GM19239 (cell line): ENCODE measurements at places on chromosomes 1 and 21.

DNA sequence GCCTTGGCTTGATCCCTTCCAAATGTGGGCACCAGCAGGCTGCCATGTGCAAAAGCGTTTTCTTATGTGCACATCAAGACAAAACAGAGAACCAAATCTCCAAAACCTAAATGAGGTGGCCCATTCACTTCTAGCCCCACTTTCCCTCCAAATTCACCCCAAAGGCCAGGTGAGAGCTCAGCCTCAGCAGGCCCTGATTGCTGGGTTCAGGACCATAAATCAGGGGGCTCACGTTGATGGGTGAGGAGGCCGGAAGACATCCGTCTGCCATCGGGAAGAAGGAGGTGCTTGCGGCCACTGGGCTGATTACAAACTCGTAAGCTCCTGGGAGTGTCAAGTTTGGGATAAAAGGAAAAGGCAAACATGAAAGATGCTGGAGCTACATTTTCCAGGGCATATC lies 86.7 kb upstream of the CLDN14 start:
- DNase-seq: no peak

- peak; percentile 32 for DNase-seq
Observed at GRCh38 chr1:223628233-223629125, 37.0 kb downstream of the CAPN8 start.

- DNase-seq: no peak
Observed at GRCh38 chr1:64834734-64835133, 89.9 kb downstream of the RAVER2 start.

- no peak for DNase-seq
Observed at GRCh38 chr1:25011275-25011674, 81.2 kb upstream of the RUNX3 start.

- no peak for DNase-seq
Observed at GRCh38 chr1:154925335-154926170, 11.0 kb downstream of the PMVK start.

GRCh38 chr1:20361401-20361800 lies 70.7 kb downstream of the VWA5B1 start:
- DNase-seq: no peak

- DNase-seq: no peak
Observed at GRCh38 chr1:238960071-238960470, 426.3 kb upstream of the CHRM3 start.

- DNase-seq: no peak
Observed at GRCh38 chr1:2128189-2128901, 66.2 kb downstream of the FAAP20 start.

- no peak for DNase-seq
Observed at GRCh38 chr1:51320967-51321923, 9.1 kb downstream of the TTC39A start.

- DNase-seq: no peak
Observed at GRCh38 chr1:215672482-215672881, 105.4 kb downstream of the KCTD3 start.

- no peak for DNase-seq
Observed at GRCh38 chr1:61482170-61482734, 242.7 kb downstream of the TM2D1 start.

DNA sequence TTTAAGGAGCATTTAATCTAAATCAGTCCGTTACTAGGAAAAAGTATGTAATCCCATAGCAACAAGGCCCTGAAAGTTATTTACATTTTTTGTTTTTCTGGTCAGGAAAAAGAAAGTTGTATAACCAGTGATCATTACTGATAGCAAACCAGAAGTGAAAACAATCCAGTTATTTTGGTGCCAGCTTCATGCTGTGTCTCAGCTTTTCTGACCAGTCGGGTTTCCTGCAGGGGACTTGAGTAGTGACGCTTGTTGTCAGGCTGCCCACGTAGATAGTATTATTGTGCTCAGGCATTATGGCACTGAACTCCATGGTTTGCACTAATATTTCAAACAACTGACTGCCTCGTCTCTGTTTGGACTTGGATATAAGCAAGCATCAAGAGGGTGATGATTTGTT lies 55.2 kb downstream of the SASS6 start:
- DNase-seq: peak; percentile 20

GRCh38 chr1:220511179-220511578 lies 16.8 kb upstream of the MARK1 start:
- no peak for DNase-seq

GRCh38 chr1:22916471-22916820 lies 56.2 kb downstream of the LACTBL1 start:
- DNase-seq: no peak

- no peak for DNase-seq
Observed at GRCh38 chr1:203465948-203466347, 9.7 kb upstream of the PRELP start.

DNA sequence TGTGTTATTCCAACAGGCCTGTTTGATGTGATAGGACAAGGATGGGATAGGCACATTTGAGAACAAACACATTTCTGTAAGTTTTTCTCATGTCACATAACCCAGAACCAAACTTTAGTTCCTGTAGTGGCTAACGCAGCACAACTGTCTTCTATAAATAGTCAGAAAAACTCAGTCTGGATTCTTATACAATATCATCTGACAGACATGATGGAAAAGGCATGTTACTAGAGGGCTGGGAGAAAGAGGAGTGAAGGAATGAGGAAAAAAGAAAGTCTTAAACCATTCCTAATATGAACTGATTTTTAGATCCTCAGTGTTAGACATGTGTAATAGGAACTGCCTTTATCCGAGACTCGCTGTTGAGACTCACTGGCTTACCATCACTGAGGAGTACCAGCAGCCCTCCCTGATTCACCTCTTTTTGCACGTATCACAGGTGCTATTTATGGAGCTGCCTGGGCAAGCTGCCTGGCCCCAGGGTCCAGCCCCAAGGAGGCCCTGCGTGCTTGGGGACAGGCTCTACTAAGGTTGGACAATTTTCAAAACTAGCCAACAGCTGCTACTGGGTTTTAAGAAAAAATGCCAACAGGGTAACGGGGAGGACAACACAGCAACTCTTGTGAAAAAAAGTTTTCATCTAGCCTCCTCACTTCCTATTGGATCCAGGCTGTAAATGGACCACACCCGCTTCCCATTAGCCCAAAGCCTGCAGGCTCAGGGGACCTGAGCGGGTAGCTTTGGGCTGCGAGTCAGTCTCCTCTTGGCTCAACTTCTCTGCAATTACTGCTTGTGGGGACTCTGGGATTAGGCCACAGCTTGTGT lies 30.7 kb upstream of the SERBP1 start:
- no peak for DNase-seq

DNA sequence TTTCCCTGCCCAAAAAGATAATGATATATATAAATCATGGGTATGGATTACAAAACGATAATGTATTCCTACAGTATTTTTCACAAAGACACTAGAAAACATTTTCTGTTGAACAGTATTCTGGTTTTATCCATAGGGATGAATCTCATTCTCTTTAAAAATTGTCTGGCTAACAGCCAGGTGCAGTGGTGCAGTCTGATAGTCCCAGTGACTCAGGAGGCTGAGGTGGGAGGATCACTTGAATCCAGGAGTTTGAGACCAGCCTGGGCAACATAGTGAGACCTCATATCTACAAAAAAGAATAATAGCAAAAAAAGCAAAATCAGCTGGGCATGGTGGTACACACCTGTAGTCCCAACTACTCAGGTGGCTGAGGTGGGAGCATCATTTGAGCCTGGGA lies 23.3 kb downstream of the PIP5K1A start:
- DNase-seq: no peak

DNA sequence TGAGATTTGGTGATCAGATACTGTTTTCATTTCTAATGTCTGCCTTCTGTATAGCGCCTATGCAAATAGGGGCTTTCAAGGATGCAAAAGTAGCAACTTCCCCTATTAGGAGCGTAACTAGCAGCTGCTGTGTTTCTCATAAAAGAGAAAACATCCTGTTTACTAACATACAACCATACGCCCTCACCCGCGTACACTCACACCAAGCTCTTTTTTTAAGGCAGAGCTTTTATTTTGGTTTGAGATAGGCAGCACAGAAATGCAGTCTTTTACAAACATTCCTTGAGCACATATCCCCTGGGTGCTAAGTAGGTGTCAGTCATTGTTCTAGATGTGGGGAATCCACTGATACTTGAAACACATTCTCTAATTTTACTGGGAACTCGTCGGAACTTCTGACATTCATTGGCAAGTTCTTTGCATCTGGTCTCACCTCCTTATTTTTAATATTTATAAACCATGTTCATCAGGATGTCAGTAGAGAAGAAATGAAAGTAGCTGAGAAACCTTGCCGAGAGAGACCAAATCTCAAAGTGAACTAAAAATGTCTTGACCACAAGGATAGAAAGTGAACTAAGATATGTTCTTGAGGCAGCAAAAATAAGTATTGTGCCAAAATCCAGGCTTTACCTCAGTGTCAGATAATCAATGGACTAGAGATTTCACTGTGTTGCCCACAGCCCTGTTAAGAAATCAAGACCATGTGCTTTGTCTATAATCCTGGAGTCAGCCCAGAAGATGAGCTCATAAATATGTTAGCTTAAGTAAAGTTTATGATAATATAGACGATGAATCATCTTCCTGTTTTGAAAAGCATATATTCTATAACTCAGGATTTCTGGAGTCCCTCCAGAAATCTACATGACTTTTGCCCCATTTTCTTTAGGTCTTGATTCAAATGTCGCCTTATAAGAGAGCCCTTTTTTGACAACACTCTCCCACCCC lies 350.9 kb downstream of the ST6GALNAC3 start:
- no peak for DNase-seq

DNA sequence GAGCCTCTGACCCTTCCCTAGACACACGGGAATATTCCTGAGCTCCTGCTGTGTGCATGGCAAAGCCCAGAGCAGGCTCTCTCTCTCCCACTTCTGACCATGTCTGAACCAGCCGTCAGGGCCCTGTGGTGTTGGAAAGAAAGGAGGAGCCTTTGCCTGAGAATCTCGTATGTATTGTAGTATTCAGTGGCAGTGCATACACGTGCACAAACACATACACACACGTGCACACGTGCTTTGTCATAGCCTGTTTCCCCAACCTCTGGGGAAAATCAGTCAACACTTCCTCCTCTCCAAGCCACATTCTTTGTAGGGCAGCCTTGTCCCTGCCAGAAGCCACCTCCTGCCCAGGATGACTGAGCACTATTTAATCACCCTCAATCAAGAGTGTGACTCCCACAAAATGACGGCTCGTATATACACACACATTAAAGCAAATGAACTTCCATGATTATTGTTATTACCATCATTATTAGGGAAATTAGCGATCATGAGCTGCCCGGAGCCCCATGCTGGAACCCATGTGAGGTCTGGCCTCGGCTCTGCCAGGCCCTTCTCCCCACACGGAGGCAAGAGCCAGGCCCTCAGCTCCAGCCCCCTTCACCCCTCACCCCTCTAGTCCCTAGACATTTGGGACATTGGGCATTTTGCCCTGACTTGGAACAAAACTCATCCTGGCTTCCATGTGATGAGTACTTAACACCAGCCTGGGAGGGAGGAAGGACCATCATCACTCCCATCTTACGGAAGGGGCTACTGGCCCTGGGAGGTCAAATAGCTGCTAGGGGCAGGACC lies 331.9 kb downstream of the NPHP4 start:
- DNase-seq: no peak

- no peak for DNase-seq
Observed at GRCh38 chr1:167484726-167485502, 33.4 kb downstream of the CD247 start.

- no peak for DNase-seq
Observed at GRCh38 chr1:161737625-161738024, 12.0 kb upstream of the DUSP12 start.

GRCh38 chr1:8095584-8095983 lies 69.5 kb upstream of the ERRFI1 start:
- DNase-seq: no peak

DNA sequence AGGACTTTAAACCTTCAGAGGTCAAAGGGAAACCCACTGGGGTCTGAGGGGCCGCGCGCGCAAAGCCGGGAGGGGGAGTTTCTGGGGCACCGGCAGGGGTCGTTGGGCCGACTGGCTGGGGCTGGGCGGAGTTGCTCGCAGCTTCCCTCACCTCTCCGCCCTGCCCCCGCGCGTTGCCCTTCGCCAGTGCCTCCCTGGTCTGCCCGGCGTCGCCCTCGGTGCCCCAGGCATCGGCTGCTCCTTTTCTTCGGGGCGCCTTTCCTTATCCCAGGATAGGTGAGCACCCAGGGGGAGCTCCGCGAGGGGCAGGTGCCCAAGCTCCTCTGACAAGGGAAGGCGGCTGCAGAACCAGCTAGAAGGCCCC lies 390 bp upstream of the NGF start:
- no peak for DNase-seq
